ENCODE measurements at places on chromosomes 12 and 14. TPM values are rescaled to one million over a fixed set of nuclear protein-coding genes. Genes with fewer than 3 reads are reported as not detected.

- no peak for DNase-seq
Observed at GRCh38 chr12:24278832-24279231, 329.4 kb upstream of the SOX5 start.

- DNase-seq: no peak
Observed at GRCh38 chr12:75641031-75641780, 129.8 kb upstream of the KRR1 start.

GRCh38 chr14:65015391-65015790 lies 28.7 kb downstream of the FNTB start:
- no peak for DNase-seq

DNA sequence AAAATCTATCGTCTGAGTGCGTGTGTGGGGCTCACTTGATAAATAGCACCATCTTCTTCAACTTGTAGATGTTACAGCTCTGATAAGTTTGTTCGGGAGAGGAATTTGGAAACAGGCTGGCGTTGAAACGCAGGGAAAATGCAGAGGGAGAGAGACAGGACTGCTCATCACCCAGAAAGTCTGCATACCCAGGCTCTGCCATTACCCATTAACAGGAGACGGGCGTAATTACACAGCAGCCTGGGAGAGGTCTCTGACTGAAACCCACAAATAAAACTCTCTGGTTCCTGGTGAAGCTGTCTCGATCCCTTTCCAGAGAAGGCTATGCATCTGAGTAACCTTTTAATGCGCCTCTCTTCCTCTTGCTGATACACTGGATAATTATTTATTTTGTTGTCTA lies 547.3 kb downstream of the BCL11B start:
- no peak for DNase-seq

- DNase-seq: no peak
Observed at GRCh38 chr14:39023939-39024871, 78.8 kb downstream of the SEC23A start.

- DNase-seq: no peak
Observed at GRCh38 chr12:47938594-47938993, 24.8 kb upstream of the TMEM106C start.

DNA sequence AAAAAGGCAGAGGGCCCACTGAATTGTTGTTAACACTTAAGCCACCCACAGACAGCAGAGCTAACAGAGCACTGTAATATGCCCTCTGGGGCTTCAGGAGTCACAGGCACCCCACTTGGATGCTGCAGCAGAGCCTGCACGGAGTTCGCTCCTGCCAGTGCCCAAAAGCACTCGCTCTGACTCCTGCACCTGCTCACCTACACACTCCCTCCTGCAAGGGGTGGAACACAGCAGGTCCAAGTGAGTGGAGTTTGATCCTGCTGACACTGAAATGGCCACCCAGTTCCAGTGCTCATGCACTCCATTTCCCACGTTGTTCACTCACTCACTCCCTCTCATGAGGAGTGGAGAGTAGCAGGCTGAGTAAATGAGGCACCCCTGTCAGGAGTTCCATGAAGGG lies 68.8 kb downstream of the OSBPL8 start:
- DNase-seq: no peak

DNA sequence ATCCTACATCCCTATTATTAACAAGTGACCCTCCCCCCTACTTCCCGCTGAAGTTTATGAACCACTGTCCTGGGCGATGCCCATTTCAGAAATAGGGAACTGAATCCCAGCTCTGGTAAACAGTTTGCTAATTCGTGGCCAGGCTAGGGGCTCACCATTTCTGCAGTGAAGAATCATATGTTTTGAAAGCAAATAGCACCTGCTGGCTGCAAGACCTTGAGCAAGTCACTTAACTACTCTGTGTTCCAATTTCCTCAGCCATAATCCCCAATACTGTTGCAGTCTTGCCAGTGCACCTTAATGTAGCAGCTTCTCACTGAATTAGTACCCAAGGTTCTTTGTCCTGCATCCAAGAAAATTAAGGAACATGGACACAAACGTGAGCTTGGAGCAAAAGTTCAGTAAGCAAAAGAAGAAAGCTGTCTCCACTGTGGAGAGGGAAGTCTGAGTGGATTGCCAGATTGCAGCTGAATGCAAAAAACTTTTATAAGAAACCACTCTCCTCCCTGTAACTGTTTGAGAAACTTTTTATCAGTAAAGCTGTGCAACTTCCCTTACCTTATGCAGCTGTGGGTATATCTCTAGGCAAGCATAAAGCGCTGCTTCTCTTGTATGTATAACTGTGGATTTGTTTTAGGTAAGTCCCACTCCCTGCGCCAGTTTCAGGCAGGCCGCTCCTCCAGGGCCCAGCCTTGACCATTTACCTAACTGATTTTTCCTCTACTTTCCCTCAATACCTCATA lies 824 bp downstream of the OAS1 start:
- DNase-seq: no peak

GRCh38 chr12:89391726-89392336 lies 39.5 kb upstream of the DUSP6 start:
- no peak for DNase-seq

DNA sequence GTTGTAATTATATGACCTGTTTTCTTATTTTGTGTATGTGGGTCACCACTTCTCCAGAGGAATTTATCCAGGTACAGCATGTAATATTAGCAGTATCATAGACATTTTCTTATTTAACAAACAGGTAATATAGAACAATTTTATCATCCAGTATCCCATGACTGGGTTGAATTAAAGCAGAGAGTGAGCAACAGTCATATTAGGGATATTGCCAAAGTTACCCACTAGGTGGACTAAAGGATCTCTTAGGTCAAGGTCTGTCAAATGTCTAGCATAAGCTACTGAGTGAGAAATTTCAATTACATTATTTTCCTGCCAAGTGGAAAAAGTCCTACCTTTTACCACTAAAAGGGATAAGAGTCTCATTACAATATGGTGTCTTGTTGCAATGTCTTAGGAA lies 62.1 kb upstream of the TRIM9 start:
- DNase-seq: no peak

DNA sequence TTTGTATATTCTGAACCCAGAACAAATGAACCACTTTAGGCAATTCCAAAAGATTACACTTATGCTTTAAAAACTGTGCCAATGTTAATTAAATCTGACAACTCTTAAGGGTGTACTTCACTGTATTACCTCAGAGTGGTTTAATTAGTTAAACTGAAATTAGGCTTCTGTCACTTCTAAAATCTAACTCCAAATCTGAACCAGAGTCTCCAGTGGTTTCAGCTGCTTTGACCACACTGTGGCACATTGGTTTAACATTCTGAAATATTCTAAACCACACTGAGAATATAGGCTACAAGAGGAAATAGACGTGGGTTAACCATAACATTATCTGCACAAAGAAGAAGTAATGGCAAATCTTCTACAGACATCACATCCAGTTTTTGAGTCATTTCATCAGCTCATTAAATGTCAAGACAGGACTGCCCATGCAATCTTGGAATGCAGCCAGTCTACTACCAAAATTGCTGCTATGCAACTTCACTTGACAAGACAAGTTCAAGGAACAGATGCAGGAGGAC lies 94.8 kb downstream of the LRP6 start:
- DNase-seq: no peak

DNA sequence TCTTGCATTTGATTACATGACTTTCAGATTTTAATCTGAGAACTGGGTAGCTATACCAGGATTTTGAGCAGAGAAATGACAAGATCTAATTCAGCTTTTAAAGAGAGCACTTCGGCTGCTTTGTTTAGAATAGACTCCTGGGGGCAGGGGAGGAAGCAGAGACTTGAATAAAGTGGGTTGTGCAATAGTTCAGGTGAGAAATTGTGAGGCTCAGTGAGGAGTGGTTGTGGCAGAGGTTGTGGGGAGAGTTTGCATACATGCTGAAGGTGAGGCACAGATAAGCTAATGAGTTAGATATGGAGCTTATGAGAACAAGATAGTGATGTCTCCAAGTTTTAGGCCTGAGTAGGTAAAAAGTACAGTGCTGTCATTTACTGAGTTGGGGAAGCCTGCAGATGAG lies 281.4 kb downstream of the FLRT2 start:
- DNase-seq: no peak

DNA sequence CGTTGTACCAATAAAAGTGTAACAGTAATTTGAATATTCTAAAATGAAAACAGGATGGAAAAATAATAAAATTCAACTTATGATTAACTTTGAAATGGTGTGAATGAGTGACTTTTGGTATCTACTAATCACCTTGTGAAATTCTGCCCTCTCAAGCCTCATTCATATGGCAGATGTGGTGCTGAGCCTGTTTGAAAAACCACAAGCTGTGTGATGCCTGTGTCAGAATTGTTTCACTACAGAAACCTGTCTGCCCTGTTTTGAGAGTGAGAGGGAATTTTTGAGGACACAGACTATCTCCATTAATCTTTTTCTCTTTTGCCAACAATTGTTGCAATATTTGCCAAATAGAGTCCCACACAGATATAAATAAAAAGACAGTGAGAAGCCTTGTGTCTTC lies 3.9 kb upstream of the RNU6-7 start:
- no peak for DNase-seq

DNA sequence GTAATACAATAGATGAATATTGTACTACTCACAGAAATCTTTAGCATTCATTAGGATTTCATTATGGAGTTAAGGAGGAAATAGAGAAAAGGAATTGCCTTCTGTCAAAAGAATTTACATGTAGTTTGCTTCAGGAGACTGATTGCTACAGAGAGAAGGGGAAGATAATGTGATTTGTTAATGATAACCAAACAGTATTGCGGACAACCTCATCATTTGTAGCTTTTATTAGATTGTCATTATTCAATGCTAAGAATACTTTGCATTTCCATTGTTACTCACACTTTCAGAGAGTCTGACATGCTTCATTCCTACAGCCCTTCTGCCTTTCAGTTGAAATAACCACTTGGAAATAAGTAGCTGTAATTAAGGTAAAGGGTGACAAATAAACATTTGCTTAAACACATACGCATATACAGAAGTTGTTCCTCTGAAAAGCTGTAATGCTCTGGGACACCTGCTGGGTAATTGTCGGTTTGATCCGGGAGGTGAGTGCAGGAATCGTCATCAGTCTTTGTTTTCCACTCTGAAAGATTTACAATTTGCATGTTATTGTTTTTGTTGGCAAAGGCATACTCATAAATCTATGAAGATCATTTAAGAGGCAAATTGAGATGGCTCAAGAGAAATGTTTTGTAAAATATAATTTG lies 600.2 kb downstream of the TRHDE start:
- DNase-seq: no peak

GRCh38 chr12:80698847-80699542 lies 8.4 kb upstream of the MYF6 start:
- no peak for DNase-seq

GRCh38 chr14:64401949-64402348 lies 13.8 kb downstream of the MTHFD1 start:
- DNase-seq: no peak

WSB2 gene
- total RNA-seq: 122 TPM

SLC6A15 gene
- total RNA-seq: not detected

OTX2 gene
- not detected for total RNA-seq

ACOT4 gene
- total RNA-seq: 4.9 TPM

PRPH gene
- total RNA-seq: 0.55 TPM
